ENCODE measurements at places on chromosomes 16 and 17. TPM values are rescaled to one million over a fixed set of nuclear protein-coding genes. Genes with fewer than 3 reads are reported as not detected.

GRCh38 chr17:32007463-32008298 lies 498 bp downstream of the LRRC37B start:
- no peak for DNase-seq

Gene KRT222
- not detected for total RNA-seq

DNA sequence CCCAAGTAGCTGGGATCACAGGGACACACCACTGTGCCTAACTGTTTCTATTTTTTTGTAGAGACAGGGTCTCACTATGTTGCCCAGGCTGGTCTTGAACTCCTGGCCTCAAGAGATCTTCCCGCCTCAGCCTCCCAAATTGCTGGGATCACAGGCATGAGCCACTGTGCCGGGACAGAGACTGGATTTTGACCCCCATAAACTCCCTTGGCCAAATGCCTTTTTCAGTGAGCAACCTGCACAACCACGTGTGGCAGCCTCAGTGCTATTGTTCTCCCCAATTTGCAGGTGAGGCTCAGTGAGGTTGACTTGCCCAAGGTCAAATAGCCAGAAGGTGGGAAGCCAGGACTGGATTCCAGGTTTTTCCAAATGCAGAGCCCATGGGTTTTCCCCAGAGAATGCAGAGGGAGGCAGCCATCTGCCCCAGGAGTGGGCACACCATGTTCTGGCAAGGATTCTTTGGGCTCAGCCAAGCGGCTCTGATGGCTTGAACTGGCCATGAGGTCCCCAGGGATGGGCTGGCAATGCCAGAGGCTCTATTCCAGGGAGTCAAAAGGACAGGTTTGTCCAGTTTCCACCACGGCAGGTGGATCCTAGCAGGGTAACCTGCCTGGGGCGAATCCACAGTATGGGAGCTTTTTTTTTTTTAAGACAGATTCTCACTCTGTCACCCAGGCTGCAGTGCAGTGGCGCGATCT lies 1.8 kb downstream of the IL27 start:
- DNase-seq = no peak

- DNase-seq = no peak
Measured at GRCh38 chr16:30585022-30585399, 486 bp downstream of the ZNF785 start.
